Endothelial cell of umbilical vein (primary cell): ENCODE measurements at places on chromosomes 2 and 18. TPM values are rescaled to one million over a fixed set of nuclear protein-coding genes. Genes with fewer than 3 reads are reported as not detected.
A peak's percentile ranks its signal among the peaks of the same experiment; 100 is the strongest.

The SPC25 gene
- 20.5 and 24.2 TPM in 2 replicates for total RNA-seq

DNA sequence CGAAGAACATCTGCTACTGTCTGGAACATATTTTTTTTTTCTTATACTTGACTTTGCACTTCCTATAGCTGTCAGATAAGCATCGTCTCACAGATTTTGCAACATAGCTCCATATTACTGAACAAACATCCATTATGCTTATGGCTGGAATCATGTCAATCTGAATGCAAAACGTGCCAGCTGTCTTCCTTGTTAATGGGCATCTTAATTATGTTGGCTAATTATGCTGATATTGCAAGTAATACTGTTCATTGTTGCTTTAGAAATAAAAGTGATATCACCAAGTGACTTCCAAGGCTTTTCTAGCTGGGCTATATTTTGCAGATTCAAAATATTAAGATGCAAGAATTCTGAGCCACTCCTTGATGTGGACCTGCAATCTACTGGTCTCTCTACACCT is 176.8 kb downstream of the ARL4C start:
- no peak for DNase-seq
- H3K4me3 ChIP-seq = no peak overlapping the region
- no peaks in the 10 kb centered on the region for H3K36me3 ChIP-seq
- no peak overlapping the region for H3K27ac ChIP-seq
- no peaks in the 10 kb centered on the region for H3K4me1 ChIP-seq
- H3K27me3 ChIP-seq = no peaks in the 10 kb centered on the region

The RAX gene
- total RNA-seq = not detected in 2 replicates

DNA sequence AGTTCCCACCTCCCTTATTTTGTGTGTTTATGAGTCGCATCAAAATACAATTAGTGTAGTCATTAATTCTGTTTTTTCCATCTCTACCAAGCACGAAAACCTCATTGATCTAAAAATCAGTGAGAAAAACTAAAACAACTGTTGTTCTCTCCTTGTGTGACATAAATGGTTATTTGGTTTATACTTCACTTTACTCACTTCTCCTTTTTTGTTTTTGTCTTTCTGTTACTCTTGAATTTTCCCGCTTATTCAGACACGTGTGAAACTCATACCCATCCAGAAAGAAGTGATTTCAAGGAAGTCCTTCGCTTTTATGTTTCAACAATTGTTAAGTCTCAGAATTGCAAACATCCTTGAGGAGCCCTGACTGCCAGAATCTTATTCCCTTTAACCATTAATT is 121.6 kb downstream of the EML6 start:
- DNase-seq = no peak
- no peaks in the 10 kb centered on the region for H3K4me1 ChIP-seq
- H3K27me3 ChIP-seq = no peaks in the 10 kb centered on the region
- no peak overlapping the region for H3K27ac ChIP-seq
- no peaks in the 10 kb centered on the region for H3K36me3 ChIP-seq

The CHRNA1 gene
- 8.7 and 11.3 TPM in 2 replicates for total RNA-seq

DNA sequence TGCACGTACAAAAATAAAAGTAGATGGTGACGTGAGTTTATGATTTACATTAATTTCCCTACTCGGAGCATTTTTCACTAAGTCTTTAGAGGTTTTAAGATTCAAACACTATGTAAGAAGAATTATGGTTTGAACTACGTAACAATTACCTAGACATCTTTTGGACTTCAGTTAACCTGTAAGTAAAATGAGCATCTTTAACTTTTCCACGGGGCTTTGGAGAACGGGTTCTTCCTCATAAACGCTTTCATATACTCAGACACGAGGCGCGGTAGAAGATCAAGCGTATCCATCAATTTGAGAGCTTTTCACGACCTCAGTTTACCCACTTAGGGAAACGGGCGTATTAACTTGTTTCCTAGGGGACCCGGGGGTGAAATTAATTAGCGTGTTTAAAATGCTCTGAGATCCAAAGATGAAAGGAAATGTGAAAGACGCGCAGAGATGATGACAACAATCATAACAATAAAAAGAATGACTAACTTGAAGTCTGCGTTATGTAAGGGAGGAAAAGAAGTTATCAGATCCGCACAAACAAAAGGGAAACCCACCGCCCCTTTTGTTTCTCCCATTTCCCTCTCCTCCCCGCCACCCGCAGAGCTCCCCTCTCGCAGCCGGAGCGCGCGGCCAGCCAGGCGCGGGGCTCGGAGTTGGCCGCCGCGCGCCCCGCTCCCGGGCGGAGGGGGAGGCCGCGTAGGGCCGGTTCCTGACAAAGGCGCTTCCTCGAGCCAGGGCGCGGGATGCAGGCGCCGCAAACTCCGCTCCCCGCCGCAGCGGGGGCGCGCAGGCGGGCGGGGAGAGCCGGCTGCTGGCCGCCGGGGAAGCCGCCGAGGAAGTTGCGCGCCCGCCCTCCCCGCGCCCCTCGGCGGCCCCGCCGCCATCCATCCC is 807 bp downstream of the PELI1 start:
- no peaks in the 10 kb centered on the region for H3K36me3 ChIP-seq
- peak overlapping the region; percentile 74 for H3K27ac ChIP-seq
- H3K4me3 ChIP-seq = peak overlapping the region; percentile 90
- DNase-seq = peak; percentile 66

DNA sequence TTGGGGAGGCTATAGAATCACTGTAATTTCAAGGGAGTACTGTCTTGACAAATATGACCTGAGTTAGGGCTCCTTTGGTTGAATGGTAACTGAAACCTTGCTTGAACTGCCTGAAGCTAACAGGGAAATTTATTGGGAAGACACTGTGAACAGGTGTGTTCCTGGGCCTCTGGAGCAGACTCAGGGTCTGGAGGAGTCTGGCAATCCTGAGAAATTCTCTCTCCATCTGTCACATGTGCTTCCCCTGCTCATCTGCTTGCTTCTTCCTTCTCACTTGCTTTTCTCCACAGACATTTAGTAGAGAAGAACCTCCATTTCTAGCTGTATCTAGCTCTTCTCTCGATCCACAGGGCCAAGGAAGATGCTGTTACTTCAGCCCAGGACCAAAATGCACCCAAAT is 476.5 kb downstream of the LRP1B start:
- no peaks in the 10 kb centered on the region for H3K4me1 ChIP-seq
- H3K27me3 ChIP-seq = peaks cover 2% of the 10 kb centered on the region
- DNase-seq = no peak
- H3K4me3 ChIP-seq = no peak overlapping the region

GRCh38 chr2:136359121-136359965 is 241.4 kb upstream of the CXCR4 start:
- DNase-seq = no peak
- no peaks in the 10 kb centered on the region for H3K4me1 ChIP-seq
- H3K4me3 ChIP-seq = no peak overlapping the region
- no peaks in the 10 kb centered on the region for H3K27me3 ChIP-seq

- H3K27me3 ChIP-seq = peaks cover 22% of the 10 kb centered on the region
- no peak for DNase-seq
- no peak overlapping the region for H3K27ac ChIP-seq
Measured at GRCh38 chr2:17835516-17835915, 19.3 kb downstream of the MSGN1 start.

GRCh38 chr18:910247-910646 is 5.6 kb downstream of the ADCYAP1 start:
- peaks cover 7% of the 10 kb centered on the region for H3K4me1 ChIP-seq
- no peaks in the 10 kb centered on the region for H3K36me3 ChIP-seq

- no peaks in the 10 kb centered on the region for H3K36me3 ChIP-seq
- H3K4me3 ChIP-seq = no peak overlapping the region
- H3K27ac ChIP-seq = no peak overlapping the region
- no peaks in the 10 kb centered on the region for H3K27me3 ChIP-seq
Measured at GRCh38 chr2:180644709-180645108, 335.7 kb upstream of the UBE2E3 start.

- no peak for DNase-seq
- no peaks in the 10 kb centered on the region for H3K27me3 ChIP-seq
- H3K36me3 ChIP-seq = no peaks in the 10 kb centered on the region
- no peaks in the 10 kb centered on the region for H3K4me1 ChIP-seq
Measured at GRCh38 chr2:10433947-10434885, 13.9 kb downstream of the ODC1 start.

GRCh38 chr2:203673933-203674332 is 32.5 kb upstream of the CD28 start:
- H3K36me3 ChIP-seq = no peaks in the 10 kb centered on the region
- peaks cover 13% of the 10 kb centered on the region for H3K4me1 ChIP-seq
- no peak for DNase-seq
- H3K27me3 ChIP-seq = no peaks in the 10 kb centered on the region

The GPR45 gene
- total RNA-seq = not detected in 2 replicates

The B4GALT6 gene
- total RNA-seq = 24.2 and 25.2 TPM in 2 replicates

DNA sequence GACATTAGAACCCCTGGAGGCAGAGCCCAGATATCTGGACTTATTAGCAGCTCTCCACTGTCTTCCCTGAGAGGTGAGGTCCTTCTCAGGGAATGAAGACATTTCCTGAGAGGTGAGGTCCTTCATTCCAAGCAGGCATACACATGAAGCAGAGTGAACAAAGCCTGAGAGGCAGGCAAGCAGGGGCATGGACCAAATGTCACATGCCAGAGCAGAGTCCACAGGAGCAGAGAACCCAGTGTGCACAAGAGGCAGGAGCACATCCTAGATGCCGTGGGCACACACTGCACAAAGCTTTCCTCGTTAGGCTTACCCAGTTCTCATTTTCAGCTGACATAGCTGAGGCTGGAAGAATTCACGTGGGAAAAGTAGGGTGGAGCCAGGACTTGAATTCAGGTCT is 759.9 kb upstream of the HS6ST1 start:
- no peaks in the 10 kb centered on the region for H3K27me3 ChIP-seq
- H3K4me1 ChIP-seq = no peaks in the 10 kb centered on the region
- no peaks in the 10 kb centered on the region for H3K36me3 ChIP-seq
- no peak for DNase-seq
- no peak overlapping the region for H3K27ac ChIP-seq

GRCh38 chr2:117785740-117786139 is 28.8 kb upstream of the DDX18 start:
- no peaks in the 10 kb centered on the region for H3K27me3 ChIP-seq
- H3K27ac ChIP-seq = no peak overlapping the region
- no peak overlapping the region for H3K4me3 ChIP-seq
- H3K36me3 ChIP-seq = no peaks in the 10 kb centered on the region
- peak; percentile 37 for DNase-seq
- no peaks in the 10 kb centered on the region for H3K4me1 ChIP-seq

DNA sequence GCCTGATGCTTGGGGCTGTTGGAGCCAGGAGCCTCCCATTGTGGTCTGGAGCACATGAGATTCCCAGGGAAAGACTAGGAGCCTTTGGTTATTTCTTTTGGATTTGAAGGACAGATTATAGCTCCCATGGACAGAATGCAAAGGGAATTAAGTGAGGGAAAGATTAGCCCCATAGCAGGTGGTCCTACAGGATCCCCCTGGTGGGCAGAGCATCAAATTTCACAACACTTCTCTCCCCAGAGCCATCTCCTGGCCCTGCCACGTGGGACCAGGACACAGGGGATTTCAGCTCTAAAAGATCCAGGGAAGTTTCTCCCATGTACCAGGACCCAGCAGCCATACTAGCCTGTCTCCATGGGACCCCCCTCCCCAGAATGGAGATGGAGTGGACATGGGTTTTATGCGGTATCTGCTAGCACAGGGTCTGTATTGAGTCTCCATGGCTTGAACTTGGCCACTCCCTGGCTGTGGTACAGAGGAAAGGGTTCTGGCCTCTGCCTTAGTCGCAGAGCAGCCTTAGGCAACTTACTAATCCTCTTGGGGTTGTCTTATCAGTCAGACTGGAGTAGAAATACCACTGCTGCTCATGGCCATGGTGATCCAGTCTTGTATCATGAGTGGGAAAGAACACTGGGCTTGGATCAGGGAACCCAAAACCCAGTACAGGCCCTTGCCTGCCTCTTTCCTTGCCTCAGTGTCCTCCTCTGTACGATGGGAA is 6.8 kb upstream of the PLB1 start:
- H3K27me3 ChIP-seq = no peaks in the 10 kb centered on the region
- H3K4me3 ChIP-seq = no peak overlapping the region
- H3K4me1 ChIP-seq = no peaks in the 10 kb centered on the region
- H3K36me3 ChIP-seq = no peaks in the 10 kb centered on the region
- H3K27ac ChIP-seq = no peak overlapping the region

DNA sequence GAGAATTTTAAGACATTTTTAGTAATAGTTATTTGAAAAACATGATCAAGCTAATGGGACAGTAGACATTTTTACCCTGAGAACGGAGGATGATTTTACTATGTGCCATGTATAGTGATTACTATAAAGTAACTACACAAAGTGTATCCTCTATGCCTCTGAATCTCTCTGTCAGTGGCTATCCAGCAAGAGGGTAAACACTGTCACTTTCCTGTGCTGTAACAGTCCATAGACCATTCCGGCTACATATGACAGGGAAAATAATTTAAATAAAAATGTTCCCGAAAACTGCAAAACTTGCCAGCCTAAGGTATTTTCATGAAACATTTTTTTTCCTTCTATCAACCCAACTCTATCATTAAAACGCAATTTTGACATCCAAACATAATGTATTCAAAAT is 1632.2 kb upstream of the ACVR2A start:
- H3K27ac ChIP-seq = no peak overlapping the region
- no peaks in the 10 kb centered on the region for H3K4me1 ChIP-seq
- no peaks in the 10 kb centered on the region for H3K36me3 ChIP-seq
- H3K27me3 ChIP-seq = no peaks in the 10 kb centered on the region

The GKN2 gene
- not detected in 2 replicates for total RNA-seq

DNA sequence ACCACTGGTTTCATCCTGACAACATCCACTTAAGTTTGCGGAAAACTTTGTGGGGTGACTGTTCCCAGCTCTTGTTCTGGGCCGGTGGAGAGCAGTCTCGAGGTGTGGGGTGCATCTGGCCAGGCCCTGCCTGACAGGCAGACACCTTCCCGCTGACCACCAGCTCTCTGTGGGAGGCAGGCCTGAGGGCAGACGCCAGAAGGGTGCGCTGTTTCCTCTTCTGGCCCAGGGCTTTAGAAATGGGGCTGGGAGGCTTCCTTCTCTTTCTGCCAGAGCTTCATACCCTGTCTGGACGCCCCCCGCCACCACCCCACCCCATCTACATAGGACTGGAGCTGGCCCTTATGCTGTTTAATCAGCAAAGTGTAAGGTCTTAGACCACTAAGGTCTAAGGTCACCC is 263.8 kb downstream of the LOXHD1 start:
- no peak overlapping the region for H3K4me3 ChIP-seq
- no peaks in the 10 kb centered on the region for H3K4me1 ChIP-seq
- no peaks in the 10 kb centered on the region for H3K36me3 ChIP-seq

DNA sequence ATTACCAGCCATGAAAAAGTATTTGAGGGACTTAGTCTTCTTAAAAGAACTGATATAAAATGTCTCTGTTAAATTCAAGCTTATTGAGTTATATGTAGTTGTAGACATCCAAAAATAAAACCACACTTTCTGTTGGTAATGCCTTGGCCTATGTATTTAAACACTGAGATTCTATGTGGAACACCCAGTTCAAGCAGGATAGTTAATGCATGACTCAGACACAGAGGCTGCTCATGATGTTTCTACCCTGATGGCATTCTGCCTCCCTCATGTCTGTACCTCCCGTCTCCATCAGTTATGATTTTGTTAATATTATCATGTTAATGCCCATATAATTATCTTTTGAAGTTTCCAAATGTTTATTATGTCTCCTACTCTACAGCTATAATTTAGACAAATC is 164.5 kb downstream of the XIRP2 start:
- H3K27ac ChIP-seq = no peak overlapping the region
- no peaks in the 10 kb centered on the region for H3K36me3 ChIP-seq
- no peaks in the 10 kb centered on the region for H3K4me1 ChIP-seq
- no peaks in the 10 kb centered on the region for H3K27me3 ChIP-seq
- H3K4me3 ChIP-seq = no peak overlapping the region

The CD8B2 gene
- total RNA-seq = not detected in 2 replicates
